SJSA1 (cell line): ENCODE measurements at places on chromosomes 13 and 19.

- no peak for DNase-seq
Measured at GRCh38 chr13:108594153-108594552, 35.3 kb upstream of the MYO16 start.

DNA sequence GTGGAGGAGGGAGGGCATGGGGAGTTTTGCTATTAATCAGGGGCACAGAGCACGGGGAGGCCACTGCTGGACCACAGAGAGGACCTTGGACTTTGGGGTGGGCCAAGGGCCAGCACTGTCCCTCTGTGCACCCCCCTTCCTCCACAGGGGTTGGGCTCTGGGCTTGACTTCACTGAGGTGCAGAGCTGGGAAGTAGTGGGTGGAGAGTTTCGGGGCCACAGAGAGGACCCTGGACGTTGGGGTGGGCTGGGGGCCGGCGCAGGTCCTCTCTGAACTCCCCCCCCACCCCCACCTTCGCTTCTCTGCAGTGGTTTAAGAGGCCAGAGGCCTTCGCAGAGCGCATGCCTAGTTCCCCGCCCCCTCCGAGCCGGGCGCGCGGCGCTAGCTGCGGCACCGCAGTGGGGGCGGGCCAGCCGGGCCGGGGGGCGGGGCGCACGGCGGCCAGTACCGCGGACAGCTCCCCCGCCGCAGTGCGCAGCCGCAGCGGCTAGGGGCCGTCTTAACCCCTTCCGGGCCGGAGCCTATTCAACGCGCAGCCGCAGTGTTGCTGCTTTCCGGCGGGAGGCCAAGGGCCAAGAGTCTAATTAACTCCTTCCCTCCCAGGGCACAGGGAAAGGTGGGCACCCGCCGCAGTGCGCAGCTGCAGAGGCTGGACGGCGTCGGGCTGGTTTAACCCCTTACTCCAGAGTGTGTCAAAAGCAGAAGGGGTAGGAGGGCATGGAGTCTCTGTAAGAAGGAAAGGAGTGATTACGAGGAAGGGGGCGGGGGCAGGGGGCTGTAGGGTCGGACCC, 3.7 kb downstream of the KCNC3 start:
- no peak for DNase-seq

GRCh38 chr13:60338754-60339153, 58.3 kb upstream of the TDRD3 start:
- DNase-seq: no peak

- no peak for DNase-seq
Measured at GRCh38 chr19:44581288-44581687, 32.1 kb upstream of the IGSF23 start.

- no peak for DNase-seq
Measured at GRCh38 chr13:97000295-97000925, 6.1 kb upstream of the OXGR1 start.
